ENCODE measurements at places on chromosomes 1 and 21. TPM values are rescaled to one million over a fixed set of nuclear protein-coding genes. Genes with fewer than 3 reads are reported as not detected.

Gene CYP4A11
- 0.15 TPM for polyA plus RNA-seq

Gene CLDN17
- not detected for polyA plus RNA-seq

Gene DIO1
- not detected for polyA plus RNA-seq

Gene CLIC6
- 2.6 TPM for polyA plus RNA-seq

Gene TSPEAR
- under 0.01 TPM for polyA plus RNA-seq
